ENCODE measurements at places on chromosomes 3 and 15.

GRCh38 chr3:2910997-2911396 lies 199.2 kb downstream of the IL5RA start:
- no peaks in the 10 kb centered on the region for H3K4me1 ChIP-seq
- H3K27me3 ChIP-seq: peaks cover 1% of the 10 kb centered on the region
- no peaks in the 10 kb centered on the region for H3K36me3 ChIP-seq
- DNase-seq: no peak

- H3K36me3 ChIP-seq: no peaks in the 10 kb centered on the region
- H3K4me3 ChIP-seq: no peak overlapping the region
- peaks cover 33% of the 10 kb centered on the region for H3K27me3 ChIP-seq
- H3K4me1 ChIP-seq: peaks cover 6% of the 10 kb centered on the region
- no peak overlapping the region for H3K27ac ChIP-seq
- no peak for DNase-seq
These were observed 11.8 kb downstream of the SLC12A8 start for GRCh38 chr3:125200731-125201139.

DNA sequence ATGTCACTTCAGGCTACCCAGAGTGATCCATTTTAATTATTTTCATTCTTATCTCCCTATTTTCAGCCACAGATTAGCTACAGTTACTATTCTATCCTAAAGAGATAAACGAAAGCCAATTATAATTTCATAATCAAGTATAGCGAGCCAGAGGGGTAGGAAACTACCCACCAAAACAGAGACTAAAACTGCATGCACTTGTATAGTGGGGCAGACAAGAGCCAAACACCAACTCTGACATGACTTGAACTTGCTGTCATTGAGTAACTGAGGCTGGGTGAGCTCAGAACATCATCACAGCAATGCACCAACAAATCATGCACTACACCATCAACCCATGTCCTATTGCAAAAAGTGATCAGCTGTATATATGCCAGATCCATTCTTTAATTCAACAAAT lies 64.8 kb downstream of the FBN1 start:
- H3K4me3 ChIP-seq: no peak overlapping the region
- no peak for DNase-seq
- no peaks in the 10 kb centered on the region for H3K27me3 ChIP-seq

GRCh38 chr3:43102773-43103480 lies 3.0 kb downstream of the POMGNT2 start:
- H3K4me3 ChIP-seq: no peak overlapping the region
- no peak for DNase-seq
- H3K4me1 ChIP-seq: peaks cover 13% of the 10 kb centered on the region
- no peaks in the 10 kb centered on the region for H3K36me3 ChIP-seq
- H3K27me3 ChIP-seq: no peaks in the 10 kb centered on the region

- DNase-seq: no peak
- peak overlapping the region; percentile 73 for H3K27ac ChIP-seq
- peaks cover 82% of the 10 kb centered on the region for H3K4me1 ChIP-seq
- H3K27me3 ChIP-seq: peaks cover 5% of the 10 kb centered on the region
- no peak overlapping the region for H3K4me3 ChIP-seq
- peaks cover 28% of the 10 kb centered on the region for H3K36me3 ChIP-seq
These were observed 7.5 kb downstream of the BMF start for GRCh38 chr15:40100947-40101905.

DNA sequence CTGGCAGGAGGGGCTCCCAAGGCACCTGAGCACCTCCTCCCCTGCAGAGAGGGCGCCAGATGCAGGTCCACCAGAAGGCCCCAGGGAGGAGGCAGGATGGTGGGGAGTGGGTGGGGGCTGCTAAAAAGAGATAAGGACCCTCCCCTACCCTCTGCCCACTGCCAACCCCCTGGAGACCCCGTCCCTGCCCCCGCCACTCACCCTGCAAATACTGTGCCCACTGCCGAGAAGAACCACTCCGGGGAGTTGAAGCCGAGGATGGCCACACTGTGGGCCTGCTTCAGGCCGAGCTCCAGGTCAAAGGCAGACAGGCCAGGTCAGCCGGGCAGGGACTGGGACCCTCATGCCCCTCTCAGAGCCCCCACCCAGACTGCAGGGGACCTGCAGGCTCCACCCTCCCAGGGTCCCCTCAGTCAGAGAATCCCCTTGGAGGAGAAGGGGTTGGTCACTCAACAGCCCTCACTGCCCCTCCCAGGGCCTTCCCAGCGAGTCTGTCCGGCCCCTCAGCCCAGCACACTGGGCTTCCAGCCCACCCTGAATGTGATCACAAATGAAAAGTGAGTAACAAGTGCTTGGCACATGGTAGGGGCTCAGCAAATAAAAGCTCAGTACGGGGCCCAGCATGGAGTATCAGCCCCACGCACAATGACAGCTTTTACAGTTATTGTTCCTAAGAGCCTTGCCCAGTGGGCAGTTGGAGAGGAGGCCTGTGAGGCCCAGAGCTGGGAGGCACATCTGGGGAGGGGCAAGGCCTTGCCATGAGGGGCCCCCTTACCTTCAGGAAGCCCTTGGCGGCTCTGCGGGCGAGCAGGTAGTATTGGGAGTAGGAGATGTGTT lies 40.4 kb downstream of the ACSBG1 start:
- no peaks in the 10 kb centered on the region for H3K4me1 ChIP-seq
- no peaks in the 10 kb centered on the region for H3K36me3 ChIP-seq
- DNase-seq: no peak
- peaks cover 5% of the 10 kb centered on the region for H3K27me3 ChIP-seq
- no peak overlapping the region for H3K4me3 ChIP-seq

DNA sequence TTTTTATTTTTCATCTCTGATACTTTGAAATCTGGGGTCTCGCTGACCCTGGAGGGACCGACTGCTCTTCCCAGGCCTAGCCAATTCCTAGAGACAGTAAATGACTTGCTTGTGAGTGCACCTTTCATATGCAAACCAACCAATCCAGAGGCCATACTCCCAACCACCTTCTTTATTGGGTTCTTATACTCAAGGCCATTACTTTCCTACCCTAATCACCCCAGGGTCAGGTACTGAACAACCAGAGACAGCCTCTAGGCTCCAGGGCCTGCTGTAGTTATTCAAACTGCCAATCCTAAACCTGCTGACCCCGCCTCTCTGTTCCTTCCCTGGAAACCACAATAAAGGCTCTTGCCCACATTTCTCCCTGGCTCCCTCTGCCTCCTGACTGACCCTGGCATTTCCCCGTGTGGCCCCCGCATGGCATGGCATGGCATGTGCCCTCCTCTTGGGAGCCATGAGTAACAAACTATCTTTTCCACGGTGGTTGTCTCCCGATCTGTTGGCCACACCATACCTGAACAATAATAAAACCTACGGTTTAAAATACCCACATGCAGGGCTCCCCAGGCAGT lies 42.9 kb downstream of the ADCY5 start:
- no peak overlapping the region for H3K4me3 ChIP-seq
- no peaks in the 10 kb centered on the region for H3K4me1 ChIP-seq
- no peak overlapping the region for H3K27ac ChIP-seq
- H3K36me3 ChIP-seq: no peaks in the 10 kb centered on the region
- peaks cover 2% of the 10 kb centered on the region for H3K27me3 ChIP-seq

Measured in activated CD4-positive, alpha-beta memory T cell treated with anti-CD3 and anti-CD28 coated beads, Interleukin-2, amount 10 ng/mL, durations not matched to agents 7 days and 5 days (primary cell).